ENCODE measurements at places on chromosomes 5 and 9.

GRCh38 chr9:91191411-91192380, 170.0 kb downstream of the AUH start:
- DNase-seq: no peak

DNA sequence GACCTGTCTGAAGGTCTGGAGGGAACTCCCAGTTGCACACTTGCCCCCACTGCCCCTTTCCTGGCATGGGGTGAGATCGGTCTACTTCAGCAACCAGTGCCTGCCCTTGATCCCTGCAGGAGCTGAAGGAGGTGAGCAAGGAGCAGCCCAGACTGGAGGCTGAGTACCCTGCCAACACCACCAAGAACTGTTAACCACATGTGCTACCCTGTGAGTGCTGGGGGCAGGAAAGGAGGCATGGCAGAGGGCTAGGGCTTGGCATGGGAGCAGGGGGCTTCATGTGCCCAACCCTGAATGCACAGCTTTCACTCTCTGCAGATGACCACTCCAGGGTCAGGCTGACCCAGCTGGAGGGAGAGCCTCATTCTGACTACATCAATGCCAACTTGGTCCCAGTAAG, 17.3 kb upstream of the SPTLC1 start:
- DNase-seq: no peak

- DNase-seq: no peak
These were observed 178.7 kb downstream of the SPATA31D1 start for GRCh38 chr9:82167296-82167695.

GRCh38 chr5:34957321-34957720, 28.0 kb downstream of the DNAJC21 start:
- no peak for DNase-seq

- peak; percentile 61 for DNase-seq
These were observed 4.6 kb downstream of the MYO10 start for GRCh38 chr5:16931334-16932110.

DNA sequence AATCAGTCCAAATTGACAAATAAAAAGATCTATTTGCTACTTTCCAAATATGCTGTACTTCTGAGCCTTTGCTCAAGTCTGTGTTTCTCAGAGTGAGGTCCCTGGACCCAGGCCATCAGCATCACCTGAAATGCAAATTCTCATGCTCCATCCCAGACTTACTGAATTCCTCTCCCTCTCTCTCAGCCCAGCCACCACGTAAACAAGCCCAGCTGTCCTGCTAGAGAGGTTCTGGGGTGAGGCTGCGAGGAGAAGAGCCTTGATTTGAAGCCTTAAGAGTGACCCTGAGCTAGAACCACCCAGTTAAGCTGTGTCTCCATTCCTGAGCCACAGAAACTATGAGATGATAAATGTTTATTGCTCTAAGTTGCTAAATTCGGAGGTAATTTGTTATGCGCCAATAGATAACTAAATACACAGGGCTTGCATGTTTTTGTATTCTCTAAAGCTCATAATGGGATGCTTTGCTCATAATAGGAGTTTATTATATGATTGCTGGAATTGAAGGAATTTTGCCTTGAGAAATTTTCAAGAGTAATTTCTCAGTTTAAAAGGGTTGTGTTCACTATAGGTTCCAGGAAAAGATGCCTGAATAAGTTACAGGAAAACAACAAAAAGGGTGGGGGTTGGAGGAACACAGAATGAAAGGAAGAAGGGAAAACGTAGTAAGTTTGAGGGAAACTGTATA, 98.9 kb upstream of the SPATA31D4 start:
- DNase-seq: no peak

GRCh38 chr9:128554155-128554862, 1.9 kb downstream of the SPTAN1 start:
- DNase-seq: peak; percentile 75

GRCh38 chr5:126801174-126801991, 24.4 kb downstream of the LMNB1 start:
- no peak for DNase-seq

GRCh38 chr5:151755383-151755782, 3.0 kb downstream of the ATOX1 start:
- no peak for DNase-seq

- DNase-seq: no peak
These were observed 58.7 kb upstream of the RNU6ATAC start for GRCh38 chr9:134223091-134223490.

- DNase-seq: no peak
These were observed 19.6 kb downstream of the ZNF608 start for GRCh38 chr5:124726631-124727362.

DNA sequence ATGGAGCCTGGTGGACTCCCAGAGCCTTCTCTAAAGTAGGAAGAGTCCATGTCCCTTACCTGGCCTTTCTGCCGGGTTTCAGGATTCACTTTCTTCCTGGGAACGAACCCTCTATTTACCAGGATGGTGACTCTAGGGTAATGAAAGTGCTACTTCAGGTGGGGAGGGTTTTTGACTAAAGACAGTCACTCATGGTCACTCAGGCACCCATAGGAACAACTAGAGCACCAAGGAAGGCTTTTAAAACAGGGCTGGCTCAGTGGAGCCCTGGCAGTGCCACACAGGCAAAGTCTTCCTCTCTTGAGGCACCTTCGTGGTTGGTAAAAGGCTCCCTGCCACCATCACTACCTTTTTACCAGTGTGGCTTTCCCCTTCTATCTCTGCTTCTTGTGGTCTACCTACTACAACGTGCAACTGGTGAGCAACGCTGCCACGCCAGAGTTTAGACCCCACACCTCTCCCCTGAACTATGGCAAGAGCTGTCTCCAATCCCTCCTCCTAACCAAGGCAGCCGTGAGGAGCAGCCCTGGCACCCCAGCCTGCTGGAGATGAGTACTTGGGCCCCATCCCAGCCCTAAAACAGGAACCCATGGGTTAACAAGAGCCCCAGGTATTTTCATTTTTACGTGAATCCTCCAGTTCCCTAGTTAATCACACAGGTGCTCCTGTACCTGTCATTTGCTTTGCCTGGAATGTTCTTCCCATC, 3.5 kb downstream of the SURF1 start:
- no peak for DNase-seq

DNA sequence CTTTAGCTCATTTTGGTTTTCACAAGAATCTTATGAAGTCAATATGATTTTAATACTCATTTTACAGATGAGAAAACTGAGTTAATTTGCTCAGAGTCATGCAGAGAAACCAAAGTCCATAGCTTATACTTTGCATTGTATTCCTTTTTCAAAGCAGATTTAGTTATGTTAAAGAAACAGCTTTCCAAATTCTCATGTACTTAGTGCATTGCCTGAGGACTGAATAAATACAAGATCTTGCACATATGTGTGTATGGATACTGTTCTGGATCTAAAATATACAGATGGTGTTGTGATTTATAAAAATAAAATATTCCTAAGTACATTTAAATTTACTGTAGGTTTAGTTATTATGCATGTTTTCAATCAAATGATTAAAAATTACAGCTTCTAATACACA, 43.5 kb upstream of the CD180 start:
- DNase-seq: no peak

GRCh38 chr9:133701321-133701980, 36.7 kb downstream of the SARDH start:
- DNase-seq: no peak

DNA sequence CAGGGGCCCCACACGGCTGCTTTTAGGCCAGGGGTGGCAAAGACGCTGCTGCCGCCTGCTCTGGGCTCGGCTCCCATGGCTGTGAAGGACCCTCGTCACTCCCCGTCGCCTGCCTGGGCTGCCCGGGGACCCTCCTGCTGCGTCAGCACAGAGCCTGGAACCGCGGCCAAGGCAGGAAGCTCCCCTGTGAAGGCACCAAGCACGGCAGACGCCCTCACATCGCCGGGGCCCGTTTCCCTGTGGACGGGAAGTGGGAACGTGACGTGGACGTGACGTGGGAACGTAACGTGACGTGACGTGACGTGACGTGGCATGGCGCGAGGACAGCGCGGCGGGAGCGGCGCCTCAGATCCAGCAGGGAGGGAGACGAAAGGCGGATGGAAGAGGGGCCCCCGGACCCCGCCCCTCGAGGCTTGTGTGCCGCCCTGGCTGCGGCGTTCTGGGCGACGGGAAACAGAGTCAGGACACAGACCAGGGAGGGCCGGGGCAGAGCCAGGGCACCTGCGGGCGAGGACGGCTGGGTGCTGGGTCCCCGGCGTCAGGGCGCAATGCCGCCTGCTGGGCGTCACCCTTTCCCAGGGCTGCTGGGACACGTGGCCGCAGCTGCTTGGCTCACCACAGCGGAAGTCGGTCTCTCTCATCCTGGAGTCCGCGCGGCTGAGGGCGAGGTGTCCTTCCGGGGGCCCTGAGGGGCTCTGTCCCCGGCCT, 53.1 kb downstream of the MRPL36 start:
- DNase-seq: no peak

DNA sequence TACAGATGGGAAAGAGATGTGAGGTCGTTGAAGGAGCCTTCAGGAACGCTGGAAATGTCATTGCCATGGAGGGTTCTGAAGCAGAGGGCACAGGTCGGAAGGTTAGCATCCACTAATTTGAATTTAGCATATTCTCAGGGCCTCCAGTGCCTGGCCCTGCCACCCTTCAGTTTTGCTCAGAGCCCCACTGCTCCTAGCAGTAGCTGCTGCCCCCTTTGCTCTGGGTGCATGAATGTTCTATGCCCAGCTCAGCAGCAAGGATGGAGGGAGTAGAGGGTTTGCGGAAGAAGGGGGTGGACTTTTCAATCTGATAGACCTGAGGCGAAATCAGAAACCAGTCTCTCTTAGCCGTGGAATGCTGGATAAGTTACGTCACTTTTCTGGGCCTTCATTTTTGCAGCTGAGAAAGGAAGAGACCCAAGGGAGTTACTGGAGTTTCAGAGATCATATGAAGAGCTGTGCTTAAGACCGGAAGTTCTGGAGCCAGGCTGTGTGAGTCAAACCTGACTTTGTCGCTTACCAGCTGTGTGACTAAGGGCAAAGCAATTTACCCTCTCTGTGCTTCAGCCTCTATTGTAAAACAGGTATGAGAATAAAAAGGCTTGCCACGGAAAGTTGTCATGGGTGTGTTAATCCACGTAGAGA, 133.2 kb upstream of the PANK3 start:
- peak; percentile 45 for DNase-seq

GRCh38 chr5:141992349-141992963, 20.4 kb downstream of the GNPDA1 start:
- peak; percentile 77 for DNase-seq

GRCh38 chr5:177077335-177077734, 9.4 kb upstream of the FGFR4 start:
- DNase-seq: no peak

DNA sequence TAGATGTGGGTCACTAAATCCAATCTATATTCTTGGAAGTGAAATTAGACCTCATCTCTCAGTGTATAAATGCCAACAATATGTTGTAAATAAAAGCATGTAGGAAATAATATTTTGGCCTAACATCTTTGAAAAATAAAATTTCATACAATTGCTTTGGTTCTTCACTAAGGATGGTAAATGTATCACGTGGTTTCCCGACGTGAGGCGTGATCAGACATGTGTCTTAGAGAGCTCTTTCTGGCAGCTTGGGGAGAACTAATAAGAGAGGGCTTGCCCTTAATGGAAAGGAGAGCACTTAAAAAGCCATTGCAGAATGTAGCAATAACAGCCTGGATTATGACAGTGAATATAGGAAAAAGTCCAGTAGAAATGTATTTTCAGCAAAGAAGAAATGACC, 602.6 kb downstream of the CDH12 start:
- no peak for DNase-seq

DNA sequence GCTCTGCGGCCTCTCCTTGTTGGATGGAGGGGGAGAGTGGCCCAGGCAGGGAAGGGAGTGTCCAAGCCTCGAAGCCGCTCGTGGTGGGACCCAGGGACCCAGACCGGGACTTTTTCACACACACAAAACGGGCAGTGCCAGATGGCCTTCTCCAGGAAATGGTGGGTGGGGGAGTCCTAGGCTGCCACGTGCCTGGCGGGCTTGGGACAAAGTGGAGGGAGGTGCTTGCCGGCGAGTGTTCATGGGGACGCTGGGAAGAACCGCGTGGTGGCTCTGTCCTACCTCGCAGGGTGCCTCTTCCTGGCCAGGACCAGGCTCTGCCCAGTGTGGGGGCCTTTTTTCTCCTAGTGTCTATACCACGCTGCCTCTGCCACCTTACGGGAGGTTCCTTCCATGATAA, 155.0 kb upstream of the COL5A1 start:
- DNase-seq: no peak

DNA sequence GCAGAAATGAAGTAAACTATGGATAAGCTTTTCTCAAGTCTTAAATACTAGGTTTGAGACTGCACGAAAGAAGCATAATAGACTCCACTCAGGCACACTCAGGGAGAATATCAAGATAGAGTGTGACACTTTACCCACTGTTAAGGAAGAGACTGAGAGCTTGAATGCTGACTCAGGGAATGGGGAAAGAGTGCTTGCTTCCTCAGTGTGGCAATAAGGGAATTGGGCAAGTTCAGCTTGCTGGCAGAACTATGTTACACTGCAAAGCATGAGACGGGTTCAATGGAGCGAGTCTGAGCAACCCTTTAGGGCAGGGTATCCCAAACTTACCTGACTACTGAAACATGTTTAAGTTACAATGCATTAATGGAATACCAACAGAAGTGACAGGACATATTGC, 237.7 kb upstream of the MEF2C start:
- no peak for DNase-seq

- peak; percentile 80 for DNase-seq
These were observed 189.0 kb downstream of the RGS3 start for GRCh38 chr9:113652355-113653152.

DNA sequence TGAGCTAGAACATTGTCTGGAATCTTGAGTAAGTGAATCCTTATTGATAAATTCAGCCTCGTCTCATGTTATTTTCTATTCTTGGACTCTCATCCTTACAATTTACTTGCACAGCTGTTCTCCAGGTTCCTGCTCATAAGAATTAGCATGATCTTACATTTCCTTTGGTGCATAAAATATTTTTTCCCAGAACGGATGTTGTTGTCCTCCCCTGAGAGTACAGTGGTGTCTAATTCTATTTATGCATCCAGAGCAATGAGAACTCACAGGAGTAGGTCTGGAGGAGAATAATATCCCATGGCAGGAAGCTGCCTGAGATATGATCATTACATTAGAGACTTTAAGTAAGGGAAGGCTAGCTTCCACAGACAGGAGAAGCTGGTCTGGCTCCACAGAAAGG, 178.4 kb upstream of the MAST4 start:
- no peak for DNase-seq

DNA sequence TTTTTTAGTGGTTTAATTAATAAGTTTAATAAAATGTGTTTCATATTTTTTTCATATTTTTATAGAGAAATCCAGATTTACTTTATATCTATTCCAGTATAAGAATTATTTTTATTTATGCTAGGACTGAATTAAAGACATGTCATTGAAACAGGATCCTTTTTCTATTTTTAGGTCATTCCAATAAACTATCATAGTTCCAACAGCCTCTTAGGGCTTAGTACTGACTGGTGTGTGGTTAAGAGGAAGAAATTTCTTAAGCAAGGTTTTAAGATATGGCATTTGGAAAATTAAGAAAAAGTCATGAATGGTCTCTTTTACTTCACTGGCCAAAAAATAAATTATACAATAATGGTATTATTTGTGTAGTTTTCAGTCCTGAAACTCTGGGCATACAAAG, 31.2 kb upstream of the PRR16 start:
- DNase-seq: no peak
